ENCODE measurements at places on chromosomes 5 and 9.

DNA sequence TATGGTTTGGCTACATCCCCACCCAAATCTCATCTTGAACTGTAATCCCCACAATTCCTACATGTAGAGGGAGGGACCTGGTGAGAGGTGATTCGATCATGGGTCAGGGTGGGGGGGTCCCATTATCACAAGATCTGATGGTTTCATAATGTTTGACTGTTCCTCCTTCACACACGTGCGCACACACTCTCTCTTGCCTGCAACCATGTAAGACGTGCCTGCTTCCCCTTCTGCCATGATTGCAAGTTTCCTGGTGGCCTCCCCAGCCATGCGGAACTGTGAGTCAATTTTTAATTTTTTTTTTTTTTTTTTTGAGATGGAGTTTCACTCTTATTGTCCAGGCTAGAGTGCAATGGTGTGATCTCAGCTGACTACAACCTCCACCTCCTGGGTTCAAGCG is 27.0 kb downstream of the FAM169A start:
- no peak for DNase-seq

GRCh38 chr9:68653141-68653595 is 51.9 kb upstream of the PIP5K1B start:
- peak; percentile 52 for DNase-seq

- DNase-seq, result no peak
Observed at GRCh38 chr5:58314356-58315210, 145.3 kb downstream of the PLK2 start.

GRCh38 chr5:163567811-163568210 is 62.4 kb downstream of the MAT2B start:
- DNase-seq, result no peak

DNA sequence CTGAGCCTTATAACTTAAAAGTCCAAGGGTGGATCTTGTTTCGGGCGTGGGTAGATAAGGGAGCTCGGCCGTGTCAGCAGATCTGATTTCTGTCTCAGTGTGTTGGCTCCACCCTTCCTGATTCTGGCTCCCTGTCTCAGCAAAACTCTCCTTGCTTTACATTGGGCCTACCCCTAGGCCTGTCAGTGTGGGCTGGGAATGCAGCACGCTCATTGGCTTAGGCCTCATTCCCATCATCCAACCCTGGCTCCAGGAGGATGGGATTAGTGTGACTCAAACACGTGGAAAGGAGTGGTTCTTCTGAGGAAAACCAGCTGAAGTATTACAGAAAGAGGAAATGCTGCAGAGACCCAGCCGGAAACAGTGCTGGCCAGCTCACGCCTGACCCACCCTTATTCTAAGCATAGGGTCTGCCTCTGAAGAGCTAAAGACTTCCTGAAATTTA is 59.9 kb downstream of the ZFAND5 start:
- peak; percentile 3 for DNase-seq

- DNase-seq, result peak; percentile 5
Observed at GRCh38 chr9:7756088-7756487, 43.5 kb downstream of the DMAC1 start.

DNA sequence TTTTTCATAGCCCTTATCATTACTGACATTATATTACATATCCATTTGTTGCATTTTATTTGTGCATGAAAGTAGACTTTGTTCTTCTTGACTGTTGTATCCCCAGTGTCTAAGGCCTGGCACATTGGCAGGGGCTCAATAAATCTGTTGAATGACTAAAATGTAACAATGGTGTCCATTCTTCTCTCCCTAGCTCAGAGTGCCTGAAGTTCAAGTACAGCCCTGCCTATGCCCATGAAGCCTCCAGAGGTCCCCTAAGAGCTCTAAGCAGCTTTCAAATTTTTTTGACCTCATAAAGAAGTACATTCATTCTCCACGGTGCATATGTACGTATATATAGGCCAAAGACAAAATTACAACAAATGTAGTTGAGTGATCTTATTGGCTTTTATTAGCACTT is 4.2 kb upstream of the BSPRY start:
- DNase-seq, result no peak

GRCh38 chr5:129098488-129099183 is 4.1 kb downstream of the ISOC1 start:
- no peak for DNase-seq

DNA sequence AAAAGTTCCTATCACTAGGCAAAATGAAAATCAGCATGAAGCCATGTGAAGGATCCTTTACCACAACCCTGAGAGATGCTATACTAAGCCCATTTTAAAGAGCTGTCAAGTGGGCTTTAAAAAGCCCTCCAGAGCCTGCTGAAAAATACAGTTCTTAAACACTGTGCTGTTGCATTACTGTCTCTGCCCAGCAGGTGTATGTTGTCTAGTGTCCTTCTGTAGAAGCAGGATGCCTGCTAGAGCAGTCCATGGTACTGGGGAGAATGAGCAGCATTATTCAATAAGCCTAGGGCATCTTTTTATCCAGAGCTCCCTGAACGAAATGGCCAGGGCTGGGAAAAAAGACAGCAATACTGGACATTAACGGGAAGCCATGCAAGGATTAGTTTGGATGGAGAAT is 126.2 kb upstream of the PLCXD3 start:
- DNase-seq, result no peak

DNA sequence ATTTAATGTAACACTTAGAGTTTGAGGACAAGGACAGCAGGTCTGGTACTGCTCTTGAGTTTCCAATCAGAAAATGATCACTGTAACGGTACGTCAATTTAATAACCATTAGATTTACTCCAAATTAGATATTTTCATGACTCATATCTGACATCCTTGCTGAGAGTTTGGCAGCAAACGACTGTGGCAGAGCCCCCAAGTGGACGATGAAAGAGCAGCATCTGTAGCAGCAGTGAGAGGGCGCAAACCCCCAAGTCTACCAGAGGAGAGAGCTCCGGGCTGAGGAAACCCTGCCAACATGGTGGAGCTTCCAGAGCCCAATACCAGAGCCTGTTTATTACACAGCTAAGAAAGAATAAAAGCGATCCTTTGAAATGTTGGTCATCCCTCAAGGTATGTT is 73.2 kb upstream of the EPB41L4A start:
- DNase-seq, result peak; percentile 23

GRCh38 chr5:25944786-25945185 is 1093.6 kb downstream of the CDH9 start:
- DNase-seq, result no peak

GRCh38 chr9:102087141-102087540 is 348.7 kb upstream of the GRIN3A start:
- no peak for DNase-seq

- no peak for DNase-seq
Observed at GRCh38 chr5:115657881-115658233, 32.0 kb upstream of the TMED7 start.

GRCh38 chr9:129551393-129551973 is 69.4 kb downstream of the C9orf50 start:
- DNase-seq, result no peak

- no peak for DNase-seq
Observed at GRCh38 chr5:170805666-170806065, 22.1 kb downstream of the GABRP start.

DNA sequence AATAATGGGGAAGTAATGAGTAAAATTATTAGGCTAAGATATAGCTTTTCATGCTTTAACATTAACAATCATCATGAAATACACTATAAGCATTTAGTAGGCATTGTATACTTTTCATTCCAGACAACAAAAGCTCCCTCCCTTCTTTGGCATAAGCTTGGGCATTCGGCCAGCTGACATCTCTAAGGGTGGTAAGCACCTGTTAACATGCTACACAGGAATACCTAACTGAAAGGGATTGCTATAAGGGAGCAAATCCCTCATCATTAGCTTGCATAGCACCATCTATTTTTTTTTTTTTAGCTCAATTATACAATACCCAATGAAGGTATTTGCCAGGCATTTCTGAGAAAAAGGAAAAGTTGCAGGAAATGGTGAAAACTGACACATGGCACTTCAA is 16.6 kb downstream of the STRBP start:
- DNase-seq, result no peak

DNA sequence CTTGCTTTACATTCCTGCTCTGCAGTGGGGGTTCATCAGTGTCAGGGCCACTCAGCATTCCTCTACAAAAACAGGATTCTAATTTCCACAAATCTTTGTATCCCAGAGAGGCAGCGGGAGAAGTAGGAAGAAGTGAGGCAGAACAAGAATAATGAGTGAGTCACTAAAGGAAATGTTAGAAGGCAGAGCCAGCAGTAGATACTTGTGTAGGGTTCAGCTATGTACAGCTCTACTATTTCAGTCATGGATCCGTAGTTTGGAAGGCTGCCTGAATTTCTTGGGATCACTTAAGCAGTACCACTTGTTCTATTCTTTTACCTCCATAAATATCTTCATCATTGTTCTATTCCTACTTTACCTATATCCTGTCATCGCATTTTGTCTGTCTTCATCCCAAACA is 246.3 kb upstream of the TLE4 start:
- DNase-seq, result no peak

GRCh38 chr9:129867136-129868022 is 32.1 kb downstream of the USP20 start:
- peak; percentile 41 for DNase-seq

- no peak for DNase-seq
Observed at GRCh38 chr5:96079075-96079474, 117.4 kb upstream of the ELL2 start.

GRCh38 chr5:131671994-131672655 is 37.1 kb upstream of the RAPGEF6 start:
- no peak for DNase-seq

- DNase-seq, result no peak
Observed at GRCh38 chr5:41368158-41368557, 142.2 kb downstream of the PLCXD3 start.

GRCh38 chr5:137667341-137667740 is 68.5 kb downstream of the KLHL3 start:
- DNase-seq, result no peak

GRCh38 chr5:140037012-140037411 is 6.1 kb downstream of the NRG2 start:
- no peak for DNase-seq

DNA sequence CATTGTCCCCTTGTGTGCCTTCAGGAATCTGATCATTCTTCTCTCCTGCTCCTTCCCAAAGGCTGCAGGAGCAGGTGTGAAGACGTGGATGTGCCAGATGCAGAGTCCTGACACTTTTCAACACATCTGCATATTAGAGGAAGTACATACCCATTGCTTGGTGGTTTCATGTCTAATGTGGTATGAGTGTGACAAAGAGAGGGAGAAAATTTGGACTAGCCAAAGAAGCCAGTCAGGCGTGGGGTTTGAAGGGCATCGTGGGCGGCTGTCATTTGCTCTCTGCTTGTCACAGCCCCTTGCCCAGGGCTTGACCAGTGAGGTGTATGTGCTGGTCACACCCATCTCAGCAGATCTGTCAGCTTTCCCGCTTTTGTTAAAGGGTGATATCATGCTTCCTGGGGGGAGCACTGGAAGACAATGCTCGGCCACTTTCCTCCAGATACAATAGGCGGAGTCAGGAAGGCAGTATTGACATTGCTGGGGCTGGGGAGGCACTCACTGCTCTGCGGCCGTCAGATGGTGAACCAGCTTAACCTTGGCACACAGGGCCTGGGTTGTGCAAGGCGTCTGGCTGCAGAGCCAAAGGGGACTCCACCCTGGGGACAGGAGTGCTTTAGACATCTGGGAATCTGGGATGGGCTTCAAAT is 8.6 kb downstream of the TEK start:
- DNase-seq, result no peak

DNA sequence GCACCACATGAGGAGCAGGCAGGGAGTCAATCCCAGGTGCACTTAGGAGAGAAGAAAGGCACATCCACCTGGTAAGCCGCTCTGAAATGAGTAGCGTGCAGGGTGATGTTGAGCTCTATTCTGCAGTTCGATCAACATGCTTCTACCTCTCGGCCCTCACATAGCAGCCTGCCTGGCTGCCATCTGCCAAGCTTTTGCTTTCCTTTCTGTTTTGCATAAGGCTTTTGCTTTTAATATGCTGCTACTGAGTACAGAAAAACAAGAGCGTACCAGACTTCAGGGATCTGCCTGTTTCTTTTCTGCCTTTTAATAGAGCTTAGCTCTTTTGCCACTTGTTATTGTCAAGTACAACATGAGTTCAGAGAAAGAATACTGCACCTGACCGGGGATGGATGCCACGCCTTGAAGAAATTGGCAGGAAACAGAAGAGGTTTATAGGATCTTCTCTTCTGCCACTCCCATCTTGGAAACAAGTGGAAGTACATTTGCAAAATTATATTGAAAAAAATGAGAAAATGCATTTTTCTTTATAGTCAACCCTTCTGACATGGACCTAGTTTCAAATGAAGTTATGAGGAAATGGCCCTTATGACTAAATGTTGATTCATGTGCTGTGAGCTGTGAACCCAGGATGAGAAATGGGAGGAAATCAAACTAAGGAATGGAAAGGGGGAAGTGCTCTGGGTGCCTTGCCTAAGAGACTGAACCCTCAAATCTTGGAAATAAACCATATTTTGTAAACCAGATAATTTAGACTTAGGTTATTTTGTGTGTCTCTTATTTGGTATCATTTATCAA is 4.0 kb upstream of the FCHO2 start:
- DNase-seq, result no peak

DNA sequence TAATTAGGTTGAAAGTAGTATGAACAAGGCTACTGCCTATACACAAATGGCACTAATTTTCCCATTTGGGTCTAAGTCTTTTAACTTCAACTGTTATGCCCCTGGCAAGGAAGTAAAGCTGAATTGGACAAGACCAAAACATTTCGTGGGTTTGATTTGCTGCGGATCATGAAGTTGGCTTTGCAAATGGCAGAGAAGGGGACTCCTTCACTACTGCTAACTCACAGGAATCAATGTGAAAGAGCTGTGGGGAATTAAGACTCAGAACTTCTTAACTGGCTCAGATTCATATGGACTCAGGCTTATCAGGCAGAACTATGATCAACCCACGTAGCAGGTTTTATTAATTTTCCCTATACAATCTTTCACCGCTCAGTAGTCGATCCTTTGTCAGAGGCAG is 73.8 kb upstream of the IFNE start:
- DNase-seq, result no peak

DNA sequence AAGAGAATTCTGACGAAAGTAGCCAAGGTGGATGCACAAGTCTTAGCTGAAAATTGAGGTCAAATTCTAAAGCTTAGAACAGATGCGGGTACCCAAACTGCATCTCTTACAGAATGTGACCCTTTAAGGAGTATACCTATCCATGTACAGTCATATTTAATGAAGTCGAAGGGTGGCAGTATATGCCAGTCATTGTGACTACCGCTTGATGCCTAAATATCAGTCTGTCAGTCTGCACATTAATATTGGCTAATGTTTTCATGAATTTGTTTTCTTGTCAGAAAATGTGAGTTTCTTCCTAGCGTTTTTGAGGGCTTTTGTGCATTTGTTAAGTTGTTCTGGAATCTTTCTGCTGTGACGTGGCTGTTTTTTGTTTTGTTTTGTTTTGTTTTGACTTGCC is 264.5 kb upstream of the ELAVL2 start:
- no peak for DNase-seq
